ENCODE measurements at places on chromosomes 7 and 10.

- no peak for DNase-seq
Observed at GRCh38 chr10:11180228-11180627, 162.6 kb downstream of the CELF2 start.

DNA sequence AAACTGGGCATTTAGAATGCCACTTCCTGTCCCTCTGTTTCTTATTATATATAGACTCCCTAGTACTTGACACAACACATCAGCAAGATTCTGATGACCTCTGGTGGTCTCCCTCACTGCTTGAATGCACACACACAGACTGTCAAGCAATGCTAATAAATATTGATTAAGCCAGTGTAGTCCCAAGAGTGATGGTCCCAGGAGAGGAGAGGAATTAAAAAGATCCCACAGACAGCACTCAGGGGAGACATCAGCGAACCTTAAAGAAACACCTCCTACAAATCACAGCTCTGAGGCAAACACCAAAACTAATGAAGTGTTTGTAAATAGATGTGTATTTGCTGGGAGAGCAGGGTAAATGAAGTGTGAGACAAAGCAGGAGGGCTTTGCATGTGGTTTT is 1291.2 kb downstream of the XPNPEP1 start:
- no peak for DNase-seq

DNA sequence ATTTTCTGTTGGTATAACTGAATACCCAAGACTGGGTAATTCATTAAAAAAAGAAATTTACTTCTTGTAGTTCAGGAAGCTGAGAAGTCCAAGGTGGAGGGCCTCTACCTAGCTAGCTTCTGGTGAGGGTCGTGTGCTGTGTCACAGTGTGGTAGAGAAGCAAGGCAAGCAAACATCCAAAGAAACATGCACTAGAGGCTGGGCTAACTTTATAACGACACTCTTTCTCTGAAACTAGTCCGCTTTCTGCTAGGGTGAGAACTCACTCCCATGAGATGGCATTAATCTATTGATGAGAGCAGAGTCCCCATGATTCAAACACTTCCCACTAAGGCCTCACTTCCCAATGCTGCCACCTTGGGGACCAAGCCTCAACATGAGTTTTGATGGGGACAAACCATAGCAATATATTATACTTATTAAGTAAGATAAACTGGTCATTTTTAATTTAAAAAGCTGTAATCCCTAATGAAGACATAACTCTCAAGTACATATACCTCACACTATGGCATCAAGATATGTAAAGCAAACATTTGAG is 50.8 kb downstream of the PHYHIPL start:
- no peak for DNase-seq

GRCh38 chr10:42475168-42476098 is 162.9 kb downstream of the ZNF33B start:
- DNase-seq, result peak; percentile 44

GRCh38 chr10:95221124-95221523 is 27.1 kb downstream of the ACSM6 start:
- peak; percentile 61 for DNase-seq

GRCh38 chr7:84230491-84230890 is 35.9 kb upstream of the SEMA3A start:
- no peak for DNase-seq

DNA sequence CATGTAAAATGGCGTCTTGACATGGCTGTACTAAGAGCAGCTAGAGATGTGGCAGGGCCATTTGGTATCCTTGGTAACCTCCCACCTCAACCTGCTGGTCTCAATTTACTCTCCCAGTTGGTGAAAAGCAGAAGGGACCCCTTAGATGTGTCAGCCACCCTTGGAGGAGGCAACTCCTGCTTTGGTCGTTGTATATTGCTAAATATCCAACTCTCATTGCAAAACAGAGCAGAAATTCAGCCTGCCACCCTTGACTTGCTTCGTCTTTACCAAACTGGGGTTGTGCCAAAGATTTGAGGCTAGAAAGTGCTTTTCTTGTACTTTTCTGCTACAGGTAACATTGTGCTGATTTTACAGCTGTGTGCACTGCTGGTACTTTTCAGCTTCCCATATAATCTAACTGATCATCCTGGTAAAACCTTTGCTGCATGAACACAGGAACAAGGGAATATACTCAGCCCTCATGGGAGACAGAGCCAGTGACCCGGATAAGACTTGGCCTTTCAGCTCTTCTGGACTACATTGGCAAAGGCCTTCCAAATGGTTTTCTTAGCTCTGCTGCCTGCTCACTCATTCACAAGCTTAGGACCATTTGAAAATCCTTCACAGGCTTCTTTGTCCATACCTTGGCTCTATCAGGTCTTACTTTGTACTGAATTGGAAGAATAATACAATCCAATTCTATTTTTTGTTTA is 2.2 kb upstream of the VSTM4 start:
- no peak for DNase-seq

DNA sequence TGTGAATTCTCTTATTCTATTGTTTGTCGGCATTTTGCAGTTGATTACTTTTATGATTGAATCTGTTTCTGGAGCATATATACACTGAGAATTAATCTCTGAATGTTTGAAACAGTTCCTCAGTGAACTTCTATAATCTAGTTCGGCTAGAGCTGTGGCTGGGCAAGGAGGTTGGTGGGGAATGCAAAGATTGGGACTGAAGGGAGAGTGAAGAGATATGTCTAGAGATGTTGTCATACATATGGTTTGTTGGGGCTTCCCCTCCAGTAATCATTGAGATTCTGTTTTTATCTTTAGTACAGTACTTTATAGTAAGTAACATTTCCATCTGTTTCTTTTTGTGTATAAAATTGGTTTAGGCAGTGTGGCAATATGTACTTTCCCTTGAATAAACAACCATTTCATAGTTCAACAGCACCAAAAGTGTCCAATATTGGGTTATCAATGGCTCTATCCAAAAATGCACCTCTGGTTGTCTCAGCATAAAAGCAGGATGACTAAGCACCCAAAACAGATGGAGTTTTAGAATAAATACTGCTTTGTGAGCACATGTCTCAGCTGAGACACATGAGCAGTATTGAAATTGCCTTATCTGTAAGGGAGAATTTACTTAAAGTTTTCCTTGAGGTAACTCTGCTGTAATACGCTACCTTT is 36.7 kb downstream of the WAC start:
- DNase-seq, result peak; percentile 53

DNA sequence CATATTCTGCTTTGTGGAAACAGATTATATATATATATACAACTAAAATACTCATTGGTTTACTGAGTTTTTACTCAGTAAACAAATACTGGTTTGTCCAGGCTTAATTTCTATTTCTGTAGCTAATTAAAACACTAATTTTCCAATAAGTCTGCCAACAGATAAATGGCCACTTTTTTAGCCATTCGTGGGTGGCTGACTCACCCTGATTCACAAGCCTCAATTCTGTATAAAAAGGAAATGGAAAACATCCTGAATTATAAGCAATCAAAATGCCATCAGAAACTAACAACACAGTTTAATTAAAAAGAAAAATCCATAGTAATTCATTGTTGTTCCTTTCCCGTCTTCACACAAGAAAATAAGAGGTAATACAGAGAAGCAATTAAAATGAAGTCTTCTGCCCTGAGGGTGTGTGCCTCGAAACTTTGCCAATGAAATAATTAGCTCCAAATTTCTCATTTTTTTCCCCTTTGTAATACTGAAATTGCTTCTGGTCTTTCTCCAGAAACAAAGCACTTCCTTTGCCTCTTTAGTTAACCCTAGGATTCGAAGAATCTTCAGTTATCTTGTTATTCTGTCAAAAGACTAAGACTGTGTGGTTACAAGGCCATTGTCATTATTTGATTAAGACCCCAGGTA is 118.7 kb upstream of the PTN start:
- DNase-seq, result peak; percentile 43

- DNase-seq, result peak; percentile 61
Observed at GRCh38 chr7:134766779-134767519, 12.5 kb upstream of the CALD1 start.

DNA sequence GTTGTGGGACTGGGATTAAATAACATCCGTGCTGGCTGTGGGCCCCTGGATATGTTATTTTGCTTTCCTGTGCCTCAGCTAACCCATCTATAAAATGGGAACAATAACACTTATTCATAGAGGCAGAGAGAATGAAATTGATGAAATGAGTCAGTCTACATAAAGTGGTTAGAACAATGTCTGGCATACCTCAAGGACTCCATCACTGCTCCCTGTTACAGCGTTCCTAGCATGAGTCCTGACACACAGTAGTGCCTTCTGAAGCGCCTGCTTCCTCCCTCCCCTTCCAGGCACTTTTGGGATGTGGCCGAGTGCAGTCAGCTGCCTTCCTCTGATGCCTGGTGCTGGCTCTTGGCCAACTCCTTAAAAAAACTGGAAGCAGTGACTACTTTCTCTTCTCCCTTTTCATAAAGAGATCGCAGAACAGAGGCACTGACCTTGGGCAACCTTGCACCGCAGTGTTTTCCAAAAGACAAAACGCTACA is 108.4 kb upstream of the ZMIZ1 start:
- peak; percentile 89 for DNase-seq

DNA sequence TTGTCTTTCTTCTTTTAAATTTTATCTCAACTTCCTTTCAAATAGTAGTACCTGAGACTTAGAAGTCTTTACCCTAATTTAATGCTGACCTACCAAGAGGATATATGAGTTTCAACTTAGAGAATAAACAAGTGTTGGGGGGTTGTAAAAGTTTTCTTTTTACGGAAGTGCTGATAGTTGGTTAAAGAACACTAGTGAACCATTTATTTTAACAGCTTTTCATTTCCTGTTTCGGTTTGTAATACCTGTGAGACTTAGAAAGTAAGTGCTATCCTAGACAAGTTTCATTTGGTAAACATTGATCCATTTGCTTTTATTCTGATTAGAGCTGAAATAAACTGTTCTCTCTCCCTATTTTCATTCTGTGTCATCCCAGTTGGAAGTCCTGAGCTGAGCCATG is 683.1 kb upstream of the SORCS1 start:
- no peak for DNase-seq

DNA sequence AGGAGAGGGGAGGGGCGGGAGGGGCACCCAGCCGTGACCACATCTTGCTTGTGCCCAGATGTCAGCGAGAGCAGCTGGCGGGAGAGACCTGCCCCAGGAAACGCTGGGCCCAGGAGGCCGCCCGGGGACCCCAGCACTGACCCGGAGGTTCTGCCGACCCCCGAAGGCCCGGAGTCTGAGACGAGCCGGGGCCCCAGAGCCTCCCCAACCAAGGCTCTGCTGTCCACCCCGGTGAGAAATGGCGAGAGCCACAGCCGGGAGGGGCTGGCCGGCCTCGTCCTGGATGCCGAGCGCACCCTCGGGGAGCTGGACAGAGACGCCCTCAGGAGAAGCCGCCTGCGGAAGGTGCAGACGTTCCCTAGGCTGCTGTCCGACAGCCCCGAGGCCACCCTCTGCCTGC is 25.9 kb downstream of the KNDC1 start:
- no peak for DNase-seq

DNA sequence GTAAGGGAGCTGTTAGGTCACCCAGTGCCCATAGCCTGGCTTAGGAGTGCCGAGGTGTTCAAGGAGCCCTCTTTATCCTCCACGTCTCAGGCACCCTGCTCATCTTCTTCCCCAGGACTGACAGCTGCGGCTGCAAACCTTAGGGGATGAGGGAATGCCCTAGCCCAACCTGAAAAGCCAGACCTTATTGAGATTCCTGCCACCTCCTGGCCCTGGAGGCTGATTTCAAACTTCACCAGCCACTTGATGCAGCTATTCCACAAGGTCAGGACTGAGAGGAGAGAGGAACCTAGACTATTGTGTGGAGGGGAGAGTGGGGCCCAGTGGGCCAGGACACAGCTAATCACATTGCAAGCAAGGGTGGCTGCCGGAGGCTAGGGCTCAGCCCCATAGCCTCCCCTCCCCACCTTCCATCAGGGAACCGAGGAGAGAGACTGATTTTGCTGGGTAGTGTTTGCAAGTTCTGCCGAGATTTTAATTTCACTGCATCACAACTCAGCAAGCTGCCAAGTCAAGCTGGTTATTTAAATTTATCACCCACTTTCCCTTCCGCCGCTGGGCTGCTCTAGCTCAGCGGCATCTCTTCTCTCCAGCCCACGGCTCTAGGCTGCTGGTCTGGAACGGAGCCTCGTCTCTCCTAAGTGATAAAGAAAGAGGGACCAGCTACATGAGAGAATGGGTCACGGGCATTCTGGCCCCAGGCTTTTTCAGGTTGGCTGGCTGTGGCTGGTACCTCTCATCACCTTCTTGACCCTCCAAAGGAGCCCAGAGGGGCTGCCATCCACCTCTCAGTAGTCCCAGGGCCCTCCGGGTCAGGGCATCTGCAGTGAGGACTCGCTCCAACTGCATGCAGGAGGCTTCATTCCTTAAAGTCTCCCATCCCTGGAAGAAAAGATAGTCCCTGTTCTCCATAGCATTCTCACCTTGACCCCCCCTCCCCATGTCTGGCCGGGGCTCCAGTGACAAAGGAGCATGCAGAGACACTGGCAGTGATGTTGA is 66.7 kb downstream of the PAX2 start:
- no peak for DNase-seq

- no peak for DNase-seq
Observed at GRCh38 chr7:195830-196128, 3.4 kb downstream of the FAM20C start.

- DNase-seq, result no peak
Observed at GRCh38 chr10:100519311-100520051, at the start of gene SEC31B. Gene SEC31B (minus strand): TSS chr10:100519861. CDS start chr10:100516952, 2,909 bp downstream.

Data from AG10803 (cell line).